ENCODE measurements at places on chromosomes 7 and 10. TPM values are rescaled to one million over a fixed set of nuclear protein-coding genes. Genes with fewer than 3 reads are reported as not detected.

Gene PKD2L1
- not detected for total RNA-seq

Gene PRKAG2
- 27.7 TPM for total RNA-seq

DNA sequence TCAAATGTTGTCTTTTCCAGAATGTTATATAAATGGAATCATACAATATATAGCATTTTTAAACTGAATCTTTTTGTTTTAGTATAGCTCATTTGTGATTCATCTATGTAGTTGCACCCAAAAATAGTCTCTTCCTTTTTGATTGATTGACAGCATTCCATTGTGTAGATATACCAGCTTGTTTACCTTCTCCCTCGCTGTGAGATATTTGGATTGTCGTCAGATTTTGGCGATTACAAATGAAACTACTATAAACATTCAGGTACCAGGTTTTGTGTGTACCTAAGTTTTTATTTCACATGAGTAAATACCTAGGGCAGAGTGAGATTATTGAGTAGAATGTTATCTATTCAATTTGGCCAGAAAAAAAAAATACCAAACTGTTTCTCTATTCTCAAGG, 584.7 kb upstream of the SORCS1 start:
- DNase-seq, result no peak

GRCh38 chr7:135845415-135846075, 96.9 kb upstream of the FAM180A start:
- DNase-seq, result peak; percentile 14

GRCh38 chr10:110528224-110528996, 30.7 kb downstream of the DUSP5 start:
- DNase-seq, result no peak

Measured in fibroblast of villous mesenchyme (primary cell).